HCT116 (cell line): ENCODE measurements at places on chromosomes 4 and X. TPM values are rescaled to one million over a fixed set of nuclear protein-coding genes. Genes with fewer than 3 reads are reported as not detected.

DNA sequence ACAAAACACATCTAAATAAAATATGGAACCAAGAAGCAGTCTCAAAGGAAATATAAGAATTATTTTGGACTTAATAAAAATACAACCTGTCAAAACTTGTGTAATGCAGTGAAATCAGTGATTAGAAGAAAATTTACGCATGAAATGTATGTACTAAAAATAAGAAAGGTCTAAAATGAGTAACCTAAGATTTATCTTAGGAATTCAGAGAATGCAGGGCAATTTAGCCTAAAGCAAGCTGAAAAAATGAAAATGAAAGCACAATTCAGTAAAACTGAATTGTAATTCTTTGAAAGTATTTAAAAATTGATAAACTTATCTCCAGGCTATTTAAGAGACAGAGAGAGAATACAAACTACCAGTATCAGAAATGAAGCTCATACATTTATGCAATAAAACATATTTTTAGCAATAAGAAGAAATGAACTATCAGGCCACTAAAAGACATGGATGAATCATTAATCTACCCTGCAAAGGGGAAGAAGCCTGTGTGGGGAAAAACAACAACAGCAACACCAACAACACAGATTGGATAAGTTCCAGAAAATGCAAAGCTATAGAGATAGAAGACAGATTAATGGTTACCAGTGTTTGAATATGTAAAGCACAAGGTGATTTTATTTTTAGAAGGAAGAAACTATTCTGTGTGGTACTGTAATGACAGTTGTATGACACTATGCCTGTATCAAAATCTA lies 442.0 kb upstream of the ADGRL3 start:
- H3K36me3 ChIP-seq: no peaks in the 10 kb centered on the region
- no peak for DNase-seq
- no peaks in the 10 kb centered on the region for H3K27me3 ChIP-seq
- H3K4me1 ChIP-seq: no peaks in the 10 kb centered on the region
- no peak overlapping the region for H3K4me3 ChIP-seq
- no peak overlapping the region for H3K27ac ChIP-seq

GRCh38 chr4:137610960-137611359 lies 78.7 kb upstream of the PCDH18 start:
- no peak for DNase-seq
- H3K27me3 ChIP-seq: no peaks in the 10 kb centered on the region
- H3K36me3 ChIP-seq: no peaks in the 10 kb centered on the region
- H3K4me1 ChIP-seq: no peaks in the 10 kb centered on the region

GRCh38 chr4:169348541-169348940 lies 77.8 kb upstream of the SH3RF1 start:
- H3K4me3 ChIP-seq: no peak overlapping the region
- DNase-seq: no peak
- H3K27me3 ChIP-seq: no peaks in the 10 kb centered on the region
- no peaks in the 10 kb centered on the region for H3K36me3 ChIP-seq

- no peaks in the 10 kb centered on the region for H3K36me3 ChIP-seq
- peaks cover 15% of the 10 kb centered on the region for H3K4me1 ChIP-seq
- no peaks in the 10 kb centered on the region for H3K27me3 ChIP-seq
- DNase-seq: peak; percentile 28
Observed at GRCh38 chr4:185142912-185143600, at the start of gene SLC25A4. SLC25A4 (plus strand) TSS chr4:185143266; CDS start chr4:185143373, 107 bp downstream.

GRCh38 chr4:6944301-6945051 lies 34.9 kb downstream of the TBC1D14 start:
- H3K27ac ChIP-seq: no peak overlapping the region
- H3K4me1 ChIP-seq: peaks cover 31% of the 10 kb centered on the region
- no peaks in the 10 kb centered on the region for H3K36me3 ChIP-seq

DNA sequence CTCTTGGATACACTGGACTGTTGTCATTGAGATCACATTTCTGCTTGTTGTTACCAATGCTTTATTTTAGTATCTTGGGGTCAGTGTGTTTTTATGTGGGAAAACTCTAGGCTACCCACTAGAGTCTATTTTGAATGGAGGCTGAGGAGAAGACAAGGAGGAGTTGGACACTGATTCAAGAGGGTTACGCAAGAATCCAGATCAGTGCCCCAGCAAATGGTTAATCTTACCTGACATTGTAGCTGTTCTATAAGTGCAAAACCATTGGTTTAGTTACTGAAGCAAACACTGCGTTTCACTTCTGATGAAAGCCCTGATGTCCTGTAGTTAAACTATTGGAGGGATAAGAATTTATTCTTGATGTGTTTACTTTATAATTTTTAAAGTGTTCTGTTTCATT lies 331.1 kb upstream of the NR3C2 start:
- no peaks in the 10 kb centered on the region for H3K4me1 ChIP-seq
- no peak overlapping the region for H3K4me3 ChIP-seq
- H3K27ac ChIP-seq: no peak overlapping the region
- H3K36me3 ChIP-seq: no peaks in the 10 kb centered on the region

DNA sequence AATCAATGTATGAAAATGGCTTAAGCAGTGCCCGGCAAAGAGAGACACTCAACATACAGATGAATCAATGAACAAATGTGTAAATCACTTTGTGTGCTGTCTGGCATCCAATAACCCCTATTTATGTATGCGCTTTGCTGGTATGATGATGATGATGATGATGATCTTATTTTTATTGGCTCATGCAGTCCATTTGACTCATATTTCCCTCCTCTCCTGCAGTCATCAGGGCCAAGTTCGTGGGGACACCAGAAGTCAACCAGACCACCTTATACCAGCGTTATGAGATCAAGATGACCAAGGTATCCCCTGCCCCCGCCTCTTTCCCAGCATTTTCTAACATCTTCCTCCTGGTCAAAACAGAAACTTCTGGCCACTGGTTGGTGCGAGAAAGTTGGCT lies 2.5 kb downstream of the TIMP1 start:
- no peak overlapping the region for H3K4me3 ChIP-seq
- H3K4me1 ChIP-seq: peaks cover 4% of the 10 kb centered on the region
- H3K27ac ChIP-seq: no peak overlapping the region
- no peaks in the 10 kb centered on the region for H3K27me3 ChIP-seq
- DNase-seq: no peak
- H3K36me3 ChIP-seq: peaks cover 3% of the 10 kb centered on the region; the same call in 1 of the 2 replicates

GRCh38 chr4:88159229-88159725 lies 838 bp upstream of the ABCG2 start:
- no peaks in the 10 kb centered on the region for H3K27me3 ChIP-seq
- peak; percentile 36 for DNase-seq
- peak overlapping the region; percentile 58 for H3K4me3 ChIP-seq
- H3K4me1 ChIP-seq: peaks cover 23% of the 10 kb centered on the region
- no peaks in the 10 kb centered on the region for H3K36me3 ChIP-seq
- H3K27ac ChIP-seq: peak overlapping the region; percentile 30; the same call in 1 of the 2 replicates

- no peaks in the 10 kb centered on the region for H3K27me3 ChIP-seq
- peak overlapping the region; percentile 47; the same call in 1 of the 2 replicates for H3K27ac ChIP-seq
- H3K4me1 ChIP-seq: peaks cover 14% of the 10 kb centered on the region; the same call in 1 of the 2 replicates
- no peaks in the 10 kb centered on the region for H3K36me3 ChIP-seq
- 0 out of 2 replicates have a peak overlapping the region, but pooled peaks have one; percentile 2 for H3K4me3 ChIP-seq
Observed at GRCh38 chr4:104728380-104729122, 233.9 kb upstream of the CXXC4 start.

DNA sequence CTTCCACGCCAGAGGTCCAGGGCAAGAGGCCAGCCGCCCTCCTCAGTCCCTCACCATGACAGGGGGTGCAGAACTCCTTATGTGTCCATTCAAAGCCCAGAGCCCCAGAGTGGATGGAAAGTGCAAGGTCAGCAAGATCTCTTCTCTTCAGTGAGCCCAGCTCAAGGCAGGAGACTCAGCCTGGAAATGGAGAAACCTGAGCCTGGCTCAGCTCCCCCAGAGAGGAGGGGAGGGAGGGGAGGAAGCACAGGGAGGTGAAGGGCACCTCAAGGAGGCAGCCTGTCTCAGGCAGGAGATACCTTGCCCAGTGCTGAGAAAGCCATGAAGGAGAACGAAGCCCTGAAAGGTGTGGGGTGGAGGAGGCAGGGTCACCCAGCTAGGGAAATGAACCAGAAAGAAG lies 121.8 kb upstream of the PJA1 start:
- H3K27ac ChIP-seq: no peak overlapping the region
- no peaks in the 10 kb centered on the region; the same call in 1 of the 2 replicates for H3K4me1 ChIP-seq
- H3K27me3 ChIP-seq: no peaks in the 10 kb centered on the region
- no peak for DNase-seq
- H3K4me3 ChIP-seq: no peak overlapping the region

DNA sequence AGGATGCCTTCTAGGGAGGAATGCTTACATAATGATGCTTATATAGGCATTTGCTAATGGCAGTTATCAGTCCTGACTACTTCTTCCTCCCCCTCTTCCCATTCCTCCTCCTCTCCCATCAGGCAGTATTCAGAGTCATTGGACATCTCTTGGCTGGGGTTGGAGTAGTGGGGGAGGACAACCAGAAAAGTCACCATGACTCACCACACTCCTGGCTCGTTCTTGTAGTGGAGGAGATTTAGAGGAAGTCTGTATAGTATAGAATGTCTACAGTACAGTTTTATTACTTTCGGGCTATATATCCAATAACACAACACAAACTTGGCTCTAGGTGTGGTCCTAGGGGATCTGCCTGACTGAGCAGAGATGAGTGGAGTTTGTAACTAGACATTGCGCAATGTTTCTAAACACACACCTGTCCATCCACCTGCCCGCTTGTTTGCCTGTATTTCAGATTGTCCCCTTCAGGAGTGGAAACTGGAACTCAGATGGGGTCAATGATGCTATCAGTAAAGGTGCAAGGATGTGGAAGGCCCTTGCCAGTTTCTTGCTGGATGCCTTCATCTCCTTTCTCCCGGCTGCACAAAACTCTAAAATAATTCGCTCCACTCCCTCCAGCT lies 27.9 kb upstream of the KIAA1210 start:
- H3K4me3 ChIP-seq: no peak overlapping the region
- no peak for DNase-seq
- H3K27ac ChIP-seq: no peak overlapping the region

- H3K36me3 ChIP-seq: no peaks in the 10 kb centered on the region
- H3K4me3 ChIP-seq: no peak overlapping the region
- no peak overlapping the region for H3K27ac ChIP-seq
- DNase-seq: no peak
Observed at GRCh38 chr4:10584042-10584441, 100.5 kb downstream of the CLNK start.

DNA sequence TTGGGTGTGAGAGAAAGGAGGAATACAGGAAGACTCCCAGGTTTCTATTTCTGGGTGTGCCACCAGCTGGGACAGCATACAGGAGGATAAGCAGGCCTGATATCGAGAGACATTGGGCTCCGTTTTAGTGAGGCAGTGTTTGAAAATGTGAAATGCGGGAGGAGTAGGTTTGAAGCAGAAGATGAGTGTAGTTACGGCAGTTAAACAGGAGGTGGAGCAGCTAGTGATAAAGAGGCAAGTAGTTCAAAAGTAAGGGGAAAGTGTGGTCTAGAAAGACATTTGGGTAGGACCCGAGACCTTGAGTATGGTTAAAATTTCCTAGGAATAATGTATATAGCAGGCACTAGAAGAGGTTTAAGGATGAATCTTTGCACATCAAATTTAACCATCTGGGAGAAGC lies 42.4 kb downstream of the DCUN1D4 start:
- peak; percentile 13 for DNase-seq
- no peaks in the 10 kb centered on the region for H3K4me1 ChIP-seq
- no peak overlapping the region for H3K4me3 ChIP-seq
- H3K27ac ChIP-seq: no peak overlapping the region

DNA sequence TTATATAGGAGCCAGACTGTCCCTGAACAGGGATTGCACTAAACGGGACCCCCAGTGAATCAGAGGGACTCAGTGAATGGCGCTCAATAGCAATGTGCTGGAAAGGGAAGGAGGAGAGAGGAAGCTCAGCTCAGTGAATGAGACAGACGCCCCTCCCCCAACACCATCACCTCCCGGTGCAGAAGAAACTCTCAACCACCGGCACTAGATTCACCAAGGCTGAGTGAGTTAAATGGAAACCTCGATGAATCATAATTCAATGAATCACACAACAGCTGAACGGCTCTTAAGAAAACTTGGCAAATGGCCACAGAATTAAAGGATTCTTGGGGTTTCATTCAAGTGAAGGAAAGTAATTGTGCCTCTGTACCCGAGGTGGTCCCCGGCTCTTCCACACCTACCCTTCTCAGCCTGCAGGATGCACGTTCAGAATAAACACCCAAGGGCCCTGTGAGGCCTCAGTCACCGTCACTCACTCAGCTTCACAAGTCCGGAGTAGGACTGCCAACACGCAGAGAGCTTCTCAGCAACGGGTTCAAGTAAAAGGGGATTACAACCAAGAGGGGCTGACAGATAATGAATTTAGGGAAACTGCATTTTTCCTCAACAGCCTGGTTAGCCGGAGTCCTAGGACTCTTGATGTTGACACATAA lies 29.3 kb downstream of the CRMP1 start:
- DNase-seq: peak; percentile 57
- no peaks in the 10 kb centered on the region for H3K36me3 ChIP-seq
- H3K4me1 ChIP-seq: peaks cover 4% of the 10 kb centered on the region; the same call in 1 of the 2 replicates
- no peak overlapping the region for H3K27ac ChIP-seq

DNA sequence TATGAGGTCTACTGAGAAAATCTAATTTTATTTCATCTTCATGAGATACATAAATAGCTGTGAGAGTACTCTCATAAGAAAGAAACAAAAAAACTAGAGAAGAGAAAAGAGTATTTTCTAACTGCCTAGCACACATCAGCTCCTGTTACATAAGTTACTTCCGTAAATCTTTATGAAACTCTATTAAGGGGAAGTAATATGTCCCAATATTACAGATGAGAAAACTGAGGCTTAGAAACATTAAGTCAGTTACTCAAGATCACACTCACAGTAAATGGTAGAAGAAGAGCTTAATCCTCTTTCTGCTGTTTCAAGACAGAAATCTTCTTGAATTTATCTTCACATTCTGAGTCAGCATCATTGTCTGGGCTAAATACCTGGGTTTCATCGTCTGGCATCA lies 164.1 kb downstream of the DTHD1 start:
- H3K27me3 ChIP-seq: no peaks in the 10 kb centered on the region
- no peak overlapping the region for H3K27ac ChIP-seq
- no peak for DNase-seq

DNA sequence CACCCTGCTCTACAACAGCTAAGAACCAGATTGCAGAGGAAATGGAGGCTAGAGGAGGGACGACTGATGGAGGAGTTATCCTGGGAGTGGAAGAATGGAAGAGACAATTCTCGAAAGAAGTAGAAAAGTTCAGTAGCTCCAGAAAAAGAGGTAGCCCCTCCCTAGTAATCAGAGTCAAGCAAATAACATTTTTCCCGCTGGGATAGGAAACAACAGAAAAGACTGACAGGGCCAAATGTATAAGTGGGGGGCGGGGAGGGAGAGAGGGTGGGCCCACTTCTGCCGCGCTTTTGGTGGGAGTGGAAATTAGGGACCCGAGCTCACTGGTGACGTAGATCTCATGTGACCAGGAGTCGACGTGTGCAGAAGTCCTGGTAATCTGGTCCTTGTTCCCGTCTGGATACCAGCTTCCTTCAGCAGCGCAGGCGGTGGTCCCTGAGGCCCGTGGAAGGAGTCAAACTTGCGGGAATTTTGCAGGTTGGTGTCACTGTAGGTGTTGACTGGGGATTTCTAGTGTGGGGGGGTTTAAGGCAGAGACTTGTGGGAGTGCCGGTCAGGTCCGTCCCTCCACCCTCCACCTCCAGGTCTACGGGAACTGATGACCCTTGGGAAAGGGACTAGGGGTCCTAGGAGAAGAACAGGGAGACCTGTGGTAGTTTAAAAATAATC lies at the start of gene TCEAL9:
TCEAL9 (plus strand) TSS at position 377 of the 669 bp plus-strand sequence. CDS start 1,179 bp downstream, outside the sequence.
- H3K27ac ChIP-seq: peak within 1 kb of the TSS; percentile 64
- peak; percentile 29 for DNase-seq

NUP62CL gene
- total RNA-seq: 21.1 TPM

ELF4 gene
- 19.2 TPM for total RNA-seq

GAB1 gene
- 3.8 TPM for total RNA-seq
